ENCODE measurements at places on chromosomes 13 and 19.

DNA sequence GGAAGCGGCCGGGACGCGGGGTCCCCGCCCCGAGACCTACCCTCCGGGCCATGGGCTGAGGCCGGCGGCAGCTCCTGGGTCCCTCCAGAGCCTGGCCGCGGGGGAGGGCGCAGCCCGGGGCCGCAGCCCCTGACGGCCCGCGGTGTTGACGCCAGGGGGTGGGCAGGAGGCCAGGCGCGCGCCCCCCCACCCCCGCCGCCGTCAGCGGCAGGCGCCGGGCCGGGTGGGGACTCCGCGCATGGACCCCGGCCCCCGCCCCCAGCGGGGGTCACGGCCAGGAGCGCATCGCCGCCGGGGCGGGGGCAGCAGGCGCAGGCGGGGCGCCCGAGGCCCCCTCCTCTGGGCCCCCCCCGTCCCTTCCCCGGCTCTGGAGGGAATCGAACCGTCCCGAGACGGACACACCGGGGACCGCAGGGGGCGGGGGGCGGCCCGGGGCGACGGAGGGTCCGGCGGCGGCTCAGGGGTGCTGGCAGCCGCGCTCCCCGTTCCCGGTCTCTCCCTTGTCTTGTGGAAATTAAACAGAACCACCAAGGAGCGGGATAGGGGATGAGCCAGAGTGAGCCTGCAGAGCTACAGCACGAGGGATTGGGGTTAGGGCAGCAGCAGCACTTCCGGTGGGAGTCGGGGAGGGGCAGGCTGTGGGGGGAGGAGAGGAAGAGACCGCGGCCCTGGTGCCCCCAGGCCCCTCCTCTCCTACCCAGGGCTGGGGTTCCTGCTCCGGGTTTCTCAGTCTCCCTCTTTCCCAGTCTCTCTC is at the start of gene MEIS3:
Gene MEIS3 (minus strand): TSS at position 498 of the 754 bp plus-strand sequence. CDS start 446 bp downstream, at position 52.
- ATAC-seq = peak; percentile 11

DNA sequence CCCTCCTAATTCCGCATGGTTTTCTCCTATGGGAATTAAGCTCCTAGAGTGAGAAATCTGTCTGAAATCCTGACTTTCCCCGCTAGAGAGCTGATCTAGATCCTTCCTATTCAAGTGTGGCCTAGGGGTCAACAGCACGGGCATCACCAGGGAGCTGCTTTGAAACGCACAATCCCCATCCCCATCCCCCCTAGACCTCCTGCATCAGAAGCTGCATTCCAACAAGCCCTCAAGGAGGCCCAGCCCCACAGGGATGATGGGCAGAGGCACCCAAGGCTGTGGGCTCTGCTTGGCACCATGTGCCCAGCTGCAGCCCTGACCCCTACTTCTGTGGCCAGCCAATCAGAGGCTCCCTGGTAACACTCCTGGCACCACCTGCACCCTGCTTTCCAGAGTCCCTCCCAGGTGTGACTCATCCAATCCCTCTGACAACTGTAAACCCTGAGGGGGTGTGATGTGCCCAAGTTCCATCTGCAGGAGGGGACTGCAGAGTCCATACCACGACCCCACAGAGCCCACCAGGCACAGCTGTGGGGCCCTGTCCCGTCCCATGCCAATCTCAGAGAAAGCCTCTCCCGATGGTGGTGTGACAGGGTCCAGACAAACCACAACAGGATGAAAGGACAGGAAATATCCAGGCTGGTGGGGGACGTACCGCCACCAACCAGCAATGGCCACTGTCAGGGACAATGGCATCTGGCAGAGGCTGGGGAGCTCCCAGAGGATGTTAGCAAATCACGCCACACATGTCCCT is 19.8 kb upstream of the SLC35E1 start:
- peak; percentile 4 for ATAC-seq

DNA sequence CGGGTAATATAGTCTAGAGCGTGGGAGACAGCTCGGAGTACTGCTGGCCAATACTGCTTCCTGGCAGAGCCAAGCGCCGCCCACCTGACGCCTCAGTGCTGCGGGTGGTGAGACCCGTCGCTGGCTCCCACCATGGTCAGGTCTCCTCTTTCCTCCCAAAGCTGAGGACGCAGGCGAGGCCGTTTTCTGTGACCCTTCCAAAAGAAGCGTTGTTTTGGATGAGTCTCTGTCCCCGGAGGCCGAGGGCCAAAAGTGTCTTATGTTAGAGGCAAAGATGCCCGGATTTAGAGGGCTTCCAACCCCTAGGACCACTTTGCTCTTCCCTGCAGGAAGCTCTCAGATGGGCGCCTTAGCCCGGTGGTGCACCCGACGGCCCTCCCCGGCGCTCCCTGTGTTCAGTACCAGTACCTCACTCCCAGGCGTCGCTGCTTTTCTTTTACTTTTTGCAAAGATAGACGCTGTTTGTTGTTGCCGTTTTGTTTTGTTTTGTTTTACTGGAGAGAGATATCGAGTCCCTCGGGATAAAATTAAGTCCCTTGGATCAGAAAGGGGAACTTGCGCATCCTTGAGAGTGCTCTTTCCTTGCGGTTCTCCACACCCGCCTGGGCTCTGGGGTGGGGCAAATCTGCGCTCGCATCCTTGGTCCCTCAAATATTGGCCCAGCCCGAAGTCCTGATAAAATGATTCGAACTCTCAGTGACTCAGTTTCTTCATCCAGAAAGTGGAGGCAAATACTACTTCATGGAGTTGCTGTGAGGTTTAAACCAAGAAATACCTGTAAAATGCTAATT is 7.0 kb downstream of the PDX1 start:
- ATAC-seq = no peak

DNA sequence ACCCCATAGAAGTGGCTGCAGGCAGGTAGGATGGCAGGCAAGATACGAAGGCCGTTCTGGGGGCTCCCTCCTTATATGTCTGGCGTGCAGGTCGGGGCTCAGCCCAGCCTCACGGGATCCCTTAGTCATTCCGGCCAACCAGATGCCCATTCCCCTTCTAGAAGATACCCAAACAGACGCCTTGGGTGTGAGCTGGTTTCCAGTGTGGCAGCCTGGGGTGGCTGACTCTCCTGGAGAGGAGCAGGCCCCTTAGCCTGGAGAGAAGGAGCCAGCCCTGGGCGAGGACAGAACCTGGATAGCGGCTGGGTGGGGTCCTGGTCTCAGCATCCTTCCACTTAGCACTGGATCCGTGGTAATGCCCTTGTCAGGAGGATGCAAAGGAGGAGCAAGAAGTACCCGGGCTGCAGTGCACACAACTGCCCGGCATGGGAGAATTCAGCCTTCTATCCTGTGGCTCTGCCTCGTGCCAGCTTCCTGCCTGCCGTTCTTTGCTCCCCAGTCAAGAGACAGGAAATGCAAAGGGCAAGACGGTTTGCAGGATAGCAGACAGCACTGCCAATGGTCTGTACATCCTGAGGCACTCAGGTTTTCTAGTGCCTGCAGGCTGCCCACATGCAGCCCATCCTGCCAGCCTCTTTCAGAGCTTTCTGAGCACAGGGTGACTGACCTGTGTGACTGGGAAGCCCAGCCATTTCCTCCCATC is 56.7 kb upstream of the WASF3 start:
- ATAC-seq = no peak

DNA sequence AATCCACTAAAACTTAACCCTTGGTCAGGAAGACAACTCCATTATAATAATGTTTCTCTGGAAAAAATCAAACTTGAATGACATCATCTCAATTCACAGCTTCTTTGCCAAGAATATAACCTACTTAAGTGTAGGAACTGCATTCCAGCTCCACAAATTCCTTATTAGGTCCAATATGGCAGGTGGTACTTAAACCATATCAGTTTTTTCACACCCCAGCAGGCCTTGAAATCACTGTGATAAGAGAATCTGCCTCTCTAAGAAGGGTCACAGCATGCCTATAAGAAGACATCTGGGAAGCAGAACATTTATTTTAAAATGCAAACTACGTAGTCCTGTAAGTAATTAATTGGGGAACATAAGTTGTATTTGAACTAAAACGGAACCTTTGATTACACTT is 687.8 kb downstream of the DIAPH3 start:
- ATAC-seq = no peak

Data from motor neuron (in vitro differentiated cells).